MCF 10A (cell line): ENCODE measurements at places on chromosomes 2 and 18.

GRCh38 chr18:59729781-59730180 is 32.6 kb upstream of the CCBE1 start:
- DNase-seq = peak; percentile 56

GRCh38 chr2:136055929-136056688 is 61.8 kb downstream of the CXCR4 start:
- no peak for DNase-seq

- peak; percentile 74 for DNase-seq
Observed at GRCh38 chr2:11710210-11710609, 36.2 kb upstream of the LPIN1 start.

DNA sequence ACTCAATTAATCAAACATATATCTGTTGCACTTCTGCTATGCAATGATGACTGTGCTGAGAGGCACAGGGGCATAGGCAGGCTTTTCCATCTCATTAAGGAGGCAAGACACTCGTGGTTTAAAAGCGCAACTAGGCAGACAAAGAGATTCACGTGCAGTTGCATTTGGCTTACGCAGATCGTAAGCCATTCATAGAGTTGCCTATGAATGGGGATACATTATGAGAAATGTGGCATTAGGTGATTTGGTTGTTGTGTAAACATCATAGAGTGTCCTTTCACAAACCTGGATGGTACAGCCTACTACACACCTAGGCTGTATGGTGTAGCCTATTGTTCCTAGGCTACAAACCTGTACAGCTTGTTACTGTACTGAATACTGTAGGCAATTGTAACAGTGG is 284.7 kb downstream of the DCC start:
- no peak for DNase-seq

GRCh38 chr18:25289001-25289631 is 62.9 kb downstream of the ZNF521 start:
- DNase-seq = peak; percentile 23

DNA sequence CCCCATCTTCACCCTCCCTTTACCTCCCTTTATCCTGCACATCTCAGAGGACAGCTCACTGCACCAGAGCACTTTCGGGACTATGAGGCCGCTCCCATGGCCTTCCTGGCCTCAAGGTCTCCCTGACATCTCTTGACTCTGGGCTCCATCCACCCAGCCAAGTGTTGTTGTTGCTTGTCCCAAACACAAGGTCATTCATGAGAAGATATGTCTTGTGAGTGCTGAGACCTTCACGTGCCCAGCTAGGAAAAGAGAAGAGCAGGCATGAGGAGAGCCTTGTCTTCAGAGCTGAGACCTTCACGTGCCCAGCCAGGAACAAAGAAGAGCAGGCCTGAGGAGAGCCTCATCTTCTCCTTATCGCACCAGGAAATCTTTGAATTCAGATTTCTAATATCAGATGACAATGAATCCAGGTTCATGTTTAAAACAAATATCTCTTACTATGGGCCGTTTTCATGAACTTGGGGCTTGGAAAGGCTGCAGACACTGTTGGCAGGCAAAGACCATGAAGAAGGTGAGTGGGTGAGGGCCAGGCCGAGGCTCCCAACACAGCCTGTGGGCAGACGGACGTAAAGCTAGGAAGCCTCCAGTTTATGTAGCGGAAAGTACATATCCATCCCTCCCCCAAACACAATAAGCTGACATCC is 256.1 kb downstream of the NDUFA10 start:
- no peak for DNase-seq

- no peak for DNase-seq
Observed at GRCh38 chr2:235607546-235608199, 113.8 kb downstream of the AGAP1 start.

- no peak for DNase-seq
Observed at GRCh38 chr2:235868645-235869044, 299.5 kb downstream of the GBX2 start.

GRCh38 chr2:27152796-27153464 is 4.1 kb downstream of the TCF23 start:
- DNase-seq = peak; percentile 18

GRCh38 chr2:109173311-109174171 is 44.5 kb downstream of the SH3RF3 start:
- DNase-seq = peak; percentile 83

- no peak for DNase-seq
Observed at GRCh38 chr2:30769891-30770462, 37.3 kb downstream of the CAPN13 start.

- DNase-seq = no peak
Observed at GRCh38 chr2:50489092-50489491, 542.8 kb downstream of the NRXN1 start.

- no peak for DNase-seq
Observed at GRCh38 chr2:74086021-74086420, 61.7 kb downstream of the BOLA3 start.

DNA sequence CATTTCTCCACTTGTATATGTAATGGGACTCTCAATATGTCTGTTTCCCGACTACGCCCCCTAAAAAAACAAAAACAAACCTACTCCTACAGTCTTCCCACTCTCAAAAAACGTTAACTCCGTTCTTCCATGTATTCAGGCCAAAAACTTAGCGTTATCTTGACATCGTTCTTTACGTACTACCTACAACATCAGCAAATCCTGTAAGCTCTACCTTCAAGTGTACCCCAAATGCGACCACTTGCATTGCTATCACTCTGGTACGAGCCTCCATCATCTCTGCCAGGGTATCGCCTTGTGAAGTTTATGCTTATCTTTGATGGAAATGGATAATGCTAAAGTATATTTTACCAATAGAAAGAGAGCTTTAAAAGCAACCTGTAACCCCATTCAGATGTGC is 479 bp downstream of the GPATCH11 start:
- DNase-seq = no peak

- DNase-seq = no peak
Observed at GRCh38 chr18:37654034-37654433, 88.4 kb upstream of the CELF4 start.

- peak; percentile 52 for DNase-seq
Observed at GRCh38 chr2:129004485-129004884, 685.8 kb upstream of the HS6ST1 start.

DNA sequence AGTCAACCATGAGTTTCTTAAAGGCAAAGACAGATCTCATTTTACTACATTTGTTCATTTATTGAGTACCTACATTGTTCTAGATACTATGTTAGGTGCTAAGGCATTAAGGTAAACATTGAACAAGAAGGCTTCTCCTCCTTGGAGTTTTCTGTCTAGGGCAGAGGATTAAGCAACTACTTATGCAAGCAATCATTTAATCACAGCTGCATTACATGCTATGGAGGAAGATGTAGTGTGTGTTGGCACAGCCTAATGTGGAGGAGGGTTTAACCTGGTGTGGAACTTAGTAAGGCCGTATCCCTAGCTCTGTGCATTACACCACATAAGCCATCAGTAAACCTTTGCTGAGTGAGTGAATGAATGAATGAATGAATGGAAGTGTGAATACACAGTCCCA is 106.5 kb upstream of the MAP3K20 start:
- DNase-seq = peak; percentile 87

DNA sequence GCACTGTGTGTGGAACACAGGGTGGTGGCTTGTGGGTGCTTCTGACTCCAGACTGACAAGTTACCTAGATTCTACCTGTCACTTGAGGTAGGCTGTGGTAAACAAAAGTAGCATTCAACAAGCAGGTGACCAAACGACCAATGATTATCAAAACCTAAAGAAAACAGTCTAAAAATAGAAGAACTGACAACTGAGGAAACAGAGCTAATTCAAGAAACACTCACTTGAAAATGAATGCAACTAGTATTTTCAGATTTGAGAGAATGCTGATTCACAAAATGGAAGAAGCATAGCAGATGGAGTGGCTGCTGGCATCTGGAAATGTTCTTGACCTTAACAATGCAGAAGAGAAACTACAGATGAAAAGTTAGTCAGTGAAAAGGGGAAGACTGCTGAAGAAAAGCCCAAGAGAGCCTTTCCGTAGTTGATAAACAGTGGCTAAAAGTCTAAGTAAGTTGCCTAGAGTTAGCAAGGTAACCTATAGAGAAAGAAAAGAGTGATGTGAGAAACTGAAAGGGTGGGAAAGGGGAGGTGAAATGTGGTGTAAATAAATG is 170.4 kb downstream of the NCK2 start:
- no peak for DNase-seq

- no peak for DNase-seq
Observed at GRCh38 chr2:42021464-42021863, 26.4 kb upstream of the PKDCC start.

DNA sequence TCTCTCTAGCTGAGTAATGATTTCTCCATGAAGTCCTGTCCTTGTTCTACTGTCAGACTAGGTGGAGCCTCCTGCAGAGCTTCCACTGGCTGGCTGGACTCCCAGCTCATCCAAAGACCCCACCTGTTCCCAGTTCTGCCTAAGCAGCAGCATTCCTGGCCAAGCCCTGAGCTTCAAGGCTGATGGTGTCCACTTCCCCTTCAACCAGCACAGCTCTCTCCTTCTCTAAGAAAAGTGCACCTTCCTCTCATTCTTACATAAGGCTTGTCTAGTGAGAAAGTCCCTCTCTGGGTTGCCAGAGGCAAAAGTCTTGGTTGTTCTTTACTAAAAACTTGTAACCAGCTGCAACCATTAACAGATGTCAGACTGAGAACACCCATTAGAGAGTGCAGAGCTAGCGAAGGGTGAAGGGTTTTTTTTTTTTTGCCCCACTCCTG is 58.9 kb downstream of the CXCR4 start:
- DNase-seq = no peak
